ENCODE measurements at places on chromosomes 3 and 15. TPM values are rescaled to one million over a fixed set of nuclear protein-coding genes. Genes with fewer than 3 reads are reported as not detected.

EIF2B5 gene
- total RNA-seq = 31.7 TPM

CDHR4 gene
- total RNA-seq = not detected

GTF2A2 gene
- 32.2 TPM for total RNA-seq

UBP1 gene
- 34.3 TPM for total RNA-seq

AHSG gene
- total RNA-seq = not detected

FRMD5 gene
- total RNA-seq = 15.6 TPM

GUCA1C gene
- total RNA-seq = not detected

SMAD6 gene
- total RNA-seq = 3.9 TPM

C3orf49 gene
- total RNA-seq = not detected

FBXO40 gene
- total RNA-seq = under 0.01 TPM

SCAANT1 gene
- total RNA-seq = not detected

TUSC2 gene
- 16.2 TPM for total RNA-seq

HESX1 gene
- 0.16 TPM for total RNA-seq

AKAP13 gene
- 83.4 TPM for total RNA-seq

CHRFAM7A gene
- total RNA-seq = 1.6 TPM

KNG1 gene
- total RNA-seq = not detected

NR2E3 gene
- total RNA-seq = 0.50 TPM

All from bladder microvascular endothelial cell (primary cell).